ENCODE measurements at places on chromosomes 2 and 18. TPM values are rescaled to one million over a fixed set of nuclear protein-coding genes. Genes with fewer than 3 reads are reported as not detected.

Gene POTEJ
- polyA plus RNA-seq: 0.19 TPM

Gene CHRND
- polyA plus RNA-seq: 0.07 TPM

Gene ALMS1
- 8.5 TPM for polyA plus RNA-seq

Gene SERPINB3
- not detected for polyA plus RNA-seq

Gene MAP2
- polyA plus RNA-seq: 11.7 TPM

Gene REEP1
- 2.9 TPM for polyA plus RNA-seq

Gene MAP3K19
- polyA plus RNA-seq: not detected

Gene FBLN7
- 2.8 TPM for polyA plus RNA-seq

Gene ZFP36L2
- 44.4 TPM for polyA plus RNA-seq

Gene ZNF512
- polyA plus RNA-seq: 6.1 TPM

Gene MTCL1
- 18.4 TPM for polyA plus RNA-seq

Gene SLC9A4
- polyA plus RNA-seq: not detected

Gene FOXD4L1
- 0.57 TPM for polyA plus RNA-seq

Gene VWC2L
- 0.12 TPM for polyA plus RNA-seq
